ENCODE measurements at places on chromosomes 13 and 19. TPM values are rescaled to one million over a fixed set of nuclear protein-coding genes. Genes with fewer than 3 reads are reported as not detected.

- no peak for DNase-seq
Observed at GRCh38 chr19:55287361-55288079, 3.7 kb downstream of the BRSK1 start.

DNA sequence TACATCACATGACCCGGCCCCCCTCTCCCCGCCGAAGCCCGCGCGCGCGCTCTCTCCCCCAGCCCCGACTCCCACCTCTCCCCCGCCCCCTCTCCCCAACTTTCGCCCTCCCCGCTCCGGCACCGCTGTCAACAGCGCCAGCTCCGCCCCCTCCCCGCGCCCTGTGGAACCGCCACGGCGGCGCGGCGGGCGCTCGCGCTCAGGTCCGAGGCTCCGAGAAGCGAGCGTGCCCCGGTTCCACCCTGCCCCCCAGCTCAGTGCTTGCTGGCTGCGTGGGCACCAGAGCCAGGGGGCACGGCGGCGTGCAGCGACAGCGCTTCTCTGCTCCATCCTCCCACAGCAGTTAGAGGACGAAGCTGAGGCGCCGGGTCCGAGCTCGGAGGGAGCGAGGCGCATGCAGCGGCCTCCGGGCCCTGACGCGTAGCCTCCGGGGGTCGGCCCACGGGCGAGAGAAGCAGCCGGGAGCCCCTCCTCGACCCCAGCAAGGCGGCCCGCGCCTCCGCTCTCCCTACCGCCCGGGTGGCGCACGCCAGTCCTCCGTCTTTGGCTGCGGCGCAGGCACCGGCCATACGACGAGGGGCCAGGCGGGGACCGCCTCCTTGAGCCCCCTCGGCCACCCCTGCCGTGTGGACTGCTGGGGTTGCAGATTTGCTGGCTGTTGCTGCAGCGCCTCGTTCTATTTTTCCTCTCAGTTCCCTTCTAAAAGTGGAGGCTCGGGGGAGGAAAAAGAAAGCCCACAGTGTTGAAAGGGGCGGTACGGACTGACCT, 109.5 kb downstream of the KCNRG start:
- no peak for DNase-seq

The KLK1 gene
- not detected for total RNA-seq

The UBE2L5 gene
- total RNA-seq = 0.19 TPM

GRCh38 chr19:30570194-30570593, 198.0 kb downstream of the ZNF536 start:
- no peak for DNase-seq

The FCHO1 gene
- total RNA-seq = 3.1 TPM

DNA sequence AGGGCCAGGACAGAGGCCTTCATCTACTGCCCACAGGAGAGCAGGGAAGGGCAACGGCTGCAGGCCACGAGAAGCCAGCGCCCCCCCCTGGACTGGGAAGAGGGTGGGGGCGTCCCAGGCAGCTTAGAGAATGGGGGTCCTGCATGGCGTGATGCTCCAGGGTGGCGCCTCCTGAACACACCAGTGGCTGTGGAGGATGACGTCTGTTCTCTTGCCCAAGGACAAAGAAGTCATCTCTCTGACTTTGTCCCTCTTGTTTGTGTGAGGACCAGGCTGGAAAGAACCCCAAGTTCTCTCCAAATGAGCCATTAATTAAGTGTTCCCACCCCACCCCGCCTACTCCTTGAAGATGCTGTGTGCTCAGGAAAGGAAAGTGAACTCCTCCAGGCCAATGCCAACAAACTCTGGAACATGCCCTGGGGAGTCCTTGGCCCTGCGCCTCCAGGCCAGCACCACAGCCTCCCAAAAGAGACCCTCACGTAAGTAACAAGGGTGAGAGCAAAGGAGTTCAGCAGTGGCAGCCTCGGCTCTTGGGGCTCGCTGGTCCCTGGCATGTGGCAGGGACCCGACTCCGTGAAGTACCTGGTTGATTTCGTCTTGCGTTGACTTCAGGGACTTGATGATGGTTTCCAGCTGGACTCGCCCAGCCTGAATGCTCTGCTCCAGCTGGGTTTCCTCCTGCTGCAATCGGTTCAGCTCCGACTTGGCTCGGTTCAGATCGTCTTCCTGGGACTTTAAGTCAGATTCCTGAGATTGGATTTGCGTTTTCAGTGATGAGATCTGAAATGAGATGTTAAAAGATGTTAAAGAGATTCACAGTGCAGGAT, 68.4 kb downstream of the EPS15L1 start:
- no peak for DNase-seq

DNA sequence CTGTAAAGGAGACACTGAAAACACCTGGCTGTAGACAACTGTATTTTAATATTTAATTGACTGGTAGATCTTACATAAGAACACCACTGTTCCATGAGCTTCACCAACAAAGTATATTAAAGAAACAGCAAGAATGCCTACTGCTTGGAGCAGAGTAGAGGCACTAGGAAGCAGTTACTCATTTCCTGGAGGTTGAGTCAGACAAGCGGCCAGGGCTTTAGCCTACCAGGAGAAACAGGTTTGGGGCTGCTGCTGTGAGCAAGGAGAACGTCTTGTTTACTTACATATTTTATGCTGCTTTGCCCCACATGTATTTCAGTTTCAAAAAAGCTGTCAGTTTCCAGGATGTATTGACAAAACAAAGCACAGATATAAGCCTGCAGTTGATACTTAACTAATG, 33.4 kb downstream of the ALG5 start:
- DNase-seq = no peak

DNA sequence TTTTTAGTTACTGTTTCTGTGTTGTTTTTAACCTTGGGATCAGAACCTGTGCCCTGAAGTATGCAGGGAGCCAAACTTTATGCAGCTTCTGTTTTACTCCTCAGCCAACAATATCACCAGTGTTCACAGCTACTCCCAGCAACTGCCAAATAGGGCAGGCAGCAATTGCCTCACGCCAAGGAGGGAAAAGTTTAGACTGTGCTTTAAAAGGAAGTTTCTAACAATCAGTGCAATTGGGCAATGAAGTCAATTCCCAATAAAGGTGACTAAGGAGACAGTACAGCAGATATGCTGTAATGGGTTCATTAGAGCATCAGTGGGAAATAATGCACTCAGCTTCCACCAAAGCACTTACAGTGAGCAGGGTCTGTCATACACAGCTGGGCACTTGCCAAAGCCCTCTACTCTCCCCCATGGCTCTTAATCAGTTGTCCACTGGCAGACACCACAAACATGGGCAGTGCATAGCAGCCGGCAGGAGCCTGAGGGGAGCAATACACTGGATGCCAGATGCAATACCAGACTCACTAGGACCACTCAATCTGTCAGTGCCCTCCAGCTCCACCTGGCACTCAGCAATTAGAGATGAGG, 19.3 kb downstream of the ENOX1 start:
- DNase-seq = no peak

DNA sequence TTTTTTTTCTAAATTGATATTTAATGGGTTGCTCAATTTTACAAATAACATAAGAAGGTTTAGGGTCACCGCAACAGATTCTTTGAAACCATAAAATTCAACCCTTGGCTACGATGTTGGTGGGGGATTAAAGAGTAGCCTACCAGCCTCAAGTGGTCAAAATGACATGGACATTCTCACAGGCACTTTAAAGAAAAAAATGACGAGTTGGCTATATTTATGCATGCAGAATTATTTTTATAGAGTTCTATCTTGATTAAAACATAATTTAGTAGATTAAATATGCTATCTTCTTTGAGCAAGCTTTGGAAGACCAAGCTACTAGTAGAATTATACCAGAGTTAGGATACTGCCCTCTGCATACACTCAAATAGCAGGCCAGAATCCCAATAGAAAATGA, 293.0 kb downstream of the DCT start:
- DNase-seq = no peak

The TPTE2 gene
- not detected for total RNA-seq

The BICRA gene
- total RNA-seq = 8.0 TPM

GRCh38 chr19:47723581-47723940, 10.3 kb downstream of the EHD2 start:
- DNase-seq = no peak

The CEACAM6 gene
- 70.8 TPM for total RNA-seq

GRCh38 chr19:45406226-45407090, at the start of gene POLR1G:
POLR1G (plus strand) TSS chr19:45406644; CDS start chr19:45406697, 53 bp downstream.
- no peak for DNase-seq

The TMEM150B gene
- total RNA-seq = not detected

DNA sequence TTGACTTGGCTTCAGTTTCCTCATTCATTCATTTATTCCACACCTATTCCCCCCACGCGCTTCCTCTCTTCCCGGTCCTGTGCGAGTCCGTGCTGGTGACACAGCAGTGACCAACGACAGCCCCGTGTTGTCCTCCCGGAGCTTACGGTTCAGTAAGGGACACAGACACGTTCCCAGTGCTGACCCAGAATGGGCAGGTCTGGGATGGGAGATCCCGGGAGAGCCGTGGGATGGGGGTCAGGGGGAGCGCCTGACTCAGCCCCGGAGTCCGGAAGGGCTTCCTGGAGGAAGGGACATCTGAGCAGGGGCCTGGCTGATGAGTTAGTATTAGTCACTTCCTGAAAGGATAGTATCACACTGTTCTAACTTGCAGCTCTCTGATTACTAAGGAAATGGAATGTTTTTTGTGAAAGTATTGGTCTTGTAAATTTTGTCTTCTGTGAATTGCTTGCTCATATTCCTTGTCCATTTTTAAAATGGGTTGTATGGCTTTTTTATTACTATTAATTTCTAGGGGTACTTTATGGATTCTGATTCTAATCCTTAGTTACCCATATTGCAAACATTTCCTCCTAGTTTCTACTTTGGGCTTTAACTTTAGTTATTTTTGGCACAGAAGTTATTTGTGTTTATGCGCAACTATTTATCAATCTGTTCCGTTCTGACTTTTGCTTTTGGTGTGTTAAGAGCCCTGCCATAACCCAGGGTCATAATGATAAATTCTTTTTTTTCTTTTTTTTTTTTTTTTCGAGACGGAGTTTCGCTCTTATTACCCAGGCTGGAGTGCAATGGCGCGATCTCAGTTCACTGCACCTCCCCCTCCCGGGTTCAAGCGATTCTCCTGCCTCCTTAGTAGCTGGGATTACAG, 708 bp upstream of the ERCC1 start:
- no peak for DNase-seq

The KIR2DL3 gene
- not detected for total RNA-seq

- no peak for DNase-seq
Observed at GRCh38 chr19:28680111-28680510, 532.8 kb downstream of the UQCRFS1 start.

The ADGRE2 gene
- 5.8 TPM for total RNA-seq

The CLEC11A gene
- 0.80 TPM for total RNA-seq

DNA sequence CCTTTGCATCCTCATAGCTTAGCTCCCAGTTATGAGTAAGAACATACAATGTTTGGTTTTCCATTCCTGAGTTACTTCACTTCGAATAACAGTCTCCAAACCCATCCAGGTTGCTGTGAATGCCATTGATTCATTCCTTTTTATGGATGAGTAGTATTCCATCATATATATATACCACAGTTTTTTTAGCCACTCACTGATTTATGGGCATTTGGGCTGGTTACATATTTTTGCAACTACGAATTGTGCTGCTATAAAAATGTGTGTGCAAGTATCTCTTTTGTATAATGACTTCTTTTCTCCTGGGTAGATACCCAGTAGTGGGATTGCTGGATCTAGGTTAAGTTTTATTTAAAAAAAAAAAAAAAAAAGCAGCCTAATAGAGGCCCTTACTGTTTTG, 14.1 kb downstream of the TNFRSF19 start:
- no peak for DNase-seq

DNA sequence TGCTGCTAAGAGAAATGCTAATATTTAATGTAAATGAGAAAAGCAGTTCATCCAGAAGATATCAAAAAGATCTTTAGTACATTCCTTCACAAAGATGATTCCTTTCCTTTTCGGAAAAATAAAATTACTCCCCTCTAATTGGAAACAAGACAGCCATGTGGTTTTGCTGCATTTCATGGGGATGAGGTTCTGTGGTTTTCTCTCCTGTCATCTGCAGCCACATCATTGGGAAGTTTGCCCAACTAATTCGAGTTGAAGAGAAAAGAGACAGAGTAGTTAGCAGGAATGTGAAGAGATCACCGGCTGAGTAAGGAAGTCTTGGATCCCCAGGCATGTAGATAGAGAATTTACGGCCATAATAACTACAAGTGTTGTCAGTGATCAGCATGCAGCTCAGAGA, 122.1 kb downstream of the CYSLTR2 start:
- no peak for DNase-seq

The LILRB3 gene
- 7.8 TPM for total RNA-seq

- DNase-seq = no peak
Observed at GRCh38 chr19:3813473-3814392, 27.6 kb upstream of the MATK start.

- no peak for DNase-seq
Observed at GRCh38 chr13:72537395-72537780, 190.0 kb downstream of the MZT1 start.

DNA sequence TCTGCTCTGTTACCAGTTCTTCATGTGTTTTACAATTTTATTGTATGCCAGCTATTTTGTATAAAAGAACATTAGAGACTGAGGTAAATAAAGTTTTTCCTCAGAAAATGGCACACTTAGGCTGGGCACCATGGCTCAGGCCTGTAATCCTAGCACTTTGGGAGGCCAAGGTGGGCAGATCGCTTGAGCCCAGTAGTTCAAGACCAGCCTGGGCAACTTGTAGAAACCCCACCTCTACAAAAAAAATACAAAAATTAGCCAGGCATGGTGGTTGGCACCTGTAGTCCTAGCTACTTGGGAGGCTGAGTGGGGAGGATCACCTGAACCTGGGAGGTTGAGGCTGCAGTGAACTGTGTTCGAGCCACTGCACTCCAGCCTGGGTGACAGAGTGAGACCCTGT, 32.0 kb downstream of the CCDC8 start:
- DNase-seq = no peak

DNA sequence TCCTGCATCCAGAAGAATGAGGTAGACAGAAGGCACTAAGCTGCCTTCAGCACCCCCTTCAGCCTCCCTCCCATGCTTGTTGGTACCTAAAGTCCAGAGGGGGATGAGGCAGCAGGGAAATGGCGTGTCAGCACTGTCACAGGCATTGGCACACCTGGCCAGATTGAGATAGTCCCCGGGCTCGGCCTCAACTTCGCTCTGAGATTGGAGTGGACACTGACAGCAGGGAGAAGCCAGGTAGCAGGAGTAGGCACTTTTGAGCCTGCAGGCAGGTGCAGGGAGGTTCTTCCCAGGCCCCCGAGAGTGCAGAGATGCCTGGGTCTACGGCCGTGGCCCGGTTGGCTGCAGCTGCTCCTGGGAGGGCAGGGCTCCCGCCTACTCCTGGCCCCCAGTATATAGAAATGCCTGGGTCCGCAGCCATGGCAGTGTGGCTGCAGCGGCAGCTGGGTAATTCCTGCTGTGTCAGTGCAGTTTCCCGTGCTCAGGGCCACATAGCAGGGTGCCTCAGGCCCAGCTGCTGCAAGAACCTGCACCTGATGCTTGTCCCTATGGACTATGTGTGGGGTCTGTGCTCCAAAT, 160.3 kb downstream of the SLITRK6 start:
- no peak for DNase-seq

Data from esophagus squamous epithelium (tissue), 5 donors.